Lower leg skin (tissue), 4 donors: ENCODE measurements at places on chromosomes 7 and 10. TPM values are rescaled to one million over a fixed set of nuclear protein-coding genes. Genes with fewer than 3 reads are reported as not detected.
A peak's percentile ranks its signal among the peaks of the same experiment; 100 is the strongest.

- peak; percentile 60 for DNase-seq
Measured at GRCh38 chr10:131812736-131813604, 87.8 kb upstream of the PPP2R2D start.

Gene CPXM2
- 3.8 TPM for total RNA-seq

Gene SHH
- not detected for total RNA-seq

DNA sequence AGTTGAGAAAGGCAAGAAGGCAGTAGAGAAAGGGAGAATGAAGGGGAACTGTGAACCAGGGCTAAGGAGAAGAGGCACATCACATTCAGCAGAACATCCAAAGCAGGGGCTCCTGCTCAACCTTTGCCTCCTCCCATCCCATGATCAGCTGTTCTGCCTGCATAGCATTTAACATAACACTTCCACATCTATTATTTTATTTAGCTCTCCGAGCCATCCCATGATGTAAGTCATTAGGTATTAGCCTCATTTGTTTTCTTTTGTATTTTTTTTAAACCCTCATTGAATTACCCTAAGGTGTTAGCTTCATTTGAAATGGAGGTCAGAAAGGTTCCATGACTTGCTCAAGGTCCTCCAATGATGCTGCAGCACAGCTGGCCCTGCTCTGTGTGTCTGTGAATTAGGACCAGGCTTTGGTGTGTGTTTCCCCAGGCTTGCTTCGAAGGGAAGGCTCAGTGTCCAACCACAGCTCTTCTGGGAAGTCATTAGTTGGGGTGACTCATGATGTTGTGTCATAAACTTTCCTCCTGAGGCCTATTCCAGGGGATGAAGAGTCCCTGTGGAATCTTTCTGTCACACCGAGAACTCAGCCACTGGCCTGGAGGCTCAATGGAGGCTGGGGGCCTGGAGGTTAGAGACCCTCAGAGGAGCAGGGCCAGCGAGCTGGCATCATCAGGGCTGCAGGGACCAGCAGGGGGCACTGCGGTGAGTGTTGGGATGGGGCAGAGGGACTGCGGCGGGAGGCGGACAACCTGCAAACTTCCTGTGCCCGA lies 16.5 kb downstream of the NPFFR1 start:
- no peak for DNase-seq

Gene CPA2
- total RNA-seq, result 0.16 TPM
